Activated T-cell treated with anti-CD3 and anti-CD28 coated beads for 1 hour (primary cell): ENCODE measurements at places on chromosomes 6 and 20.

DNA sequence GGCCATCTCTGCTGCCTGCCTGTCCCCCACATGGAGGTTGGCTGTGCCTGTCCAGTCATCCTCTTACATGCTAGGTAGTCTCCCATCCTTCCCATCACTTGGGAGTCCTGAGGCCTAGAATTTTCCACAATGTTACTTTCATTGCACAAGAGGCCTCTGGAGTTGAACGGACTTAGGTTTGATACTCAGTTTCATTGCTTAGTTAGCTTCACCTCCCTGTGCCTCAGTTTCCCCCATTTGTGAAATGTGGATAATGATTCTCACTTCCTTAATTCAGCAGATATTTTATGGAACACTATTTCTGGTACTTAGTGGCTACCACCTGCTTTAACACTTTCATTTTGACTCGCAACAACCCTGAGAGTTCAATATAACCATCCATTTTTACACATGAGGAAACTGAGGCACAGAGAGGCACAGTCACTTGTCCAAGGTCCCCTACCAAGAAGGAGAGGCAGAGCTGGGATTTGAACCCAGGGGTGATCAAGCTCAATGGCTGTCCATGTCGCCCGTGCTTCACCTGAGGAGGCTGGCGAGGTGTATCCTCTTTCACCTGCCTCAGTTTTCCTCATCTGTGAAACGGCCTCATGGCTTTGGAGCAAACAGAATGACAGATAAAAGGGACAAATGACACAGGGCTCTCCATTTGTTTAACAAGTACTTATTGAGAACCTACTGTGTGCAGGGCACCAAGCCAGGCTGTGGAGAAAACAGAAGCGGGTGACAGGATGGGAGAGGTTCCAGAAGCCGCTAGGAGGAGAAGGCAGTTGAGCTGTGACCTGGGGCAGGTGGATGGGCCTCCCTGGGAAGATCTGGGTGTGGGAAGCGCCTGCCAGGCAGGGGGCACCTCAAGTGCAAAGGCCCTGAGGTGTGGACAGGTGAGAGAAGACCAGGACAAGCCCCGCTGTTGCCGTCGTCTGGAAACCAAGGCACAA lies 154.3 kb upstream of the PTPN1 start:
- no peak for DNase-seq

GRCh38 chr6:79895382-79896074 lies 51.8 kb downstream of the ELOVL4 start:
- DNase-seq: no peak

DNA sequence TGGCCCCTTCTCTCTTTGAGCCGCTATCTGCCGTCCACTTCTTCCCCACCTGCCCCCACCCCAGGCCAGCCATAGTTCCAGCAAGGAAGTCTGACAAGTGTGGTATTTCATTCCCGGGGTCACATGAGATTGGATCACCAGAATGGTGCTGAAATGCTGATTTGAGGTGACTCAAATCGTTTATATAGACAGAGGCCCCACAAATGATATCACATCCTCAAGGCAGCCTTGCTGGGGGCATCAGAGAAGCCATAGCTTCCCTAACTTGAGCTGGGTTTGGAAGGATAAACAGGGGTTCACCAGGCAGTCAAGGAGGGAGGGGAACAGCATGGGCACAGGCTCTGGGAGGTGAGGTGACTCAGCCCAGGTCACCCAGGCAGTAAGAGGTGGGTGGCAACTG lies 9.9 kb downstream of the SDCBP2 start:
- DNase-seq: no peak

- DNase-seq: no peak
Observed at GRCh38 chr20:30815577-30816181, 441.8 kb upstream of the DEFB115 start.

DNA sequence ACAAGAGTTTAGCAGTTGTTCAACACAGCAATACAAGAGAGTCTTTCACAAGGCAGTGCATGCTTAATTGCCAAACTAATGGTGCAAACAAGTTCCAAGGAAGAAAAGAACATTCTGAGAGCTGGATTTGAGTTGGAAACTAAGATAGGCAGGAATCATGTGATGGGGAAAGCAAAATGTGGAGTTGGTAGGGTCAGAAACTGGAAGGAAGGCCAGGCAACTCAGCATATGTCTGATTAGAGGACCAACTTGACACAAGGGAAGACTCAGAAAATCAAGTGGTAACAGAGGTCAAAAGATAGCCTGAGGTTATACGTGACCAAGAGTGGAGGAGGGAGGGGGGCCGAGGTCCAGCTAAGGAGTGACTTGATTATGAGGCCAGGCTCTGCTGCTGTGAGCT lies 117.3 kb downstream of the SMLR1 start:
- DNase-seq: no peak
